Activated CD4-positive, alpha-beta T cell treated with anti-CD3 and anti-CD28 coated beads for 36 hours (primary cell): ENCODE measurements at places on chromosomes 2 and 18. TPM values are rescaled to one million over a fixed set of nuclear protein-coding genes. Genes with fewer than 3 reads are reported as not detected.
A peak's percentile ranks its signal among the peaks of the same experiment; 100 is the strongest.

GRCh38 chr18:2794159-2794558, 52.6 kb upstream of the EMILIN2 start:
- H3K27me3 ChIP-seq, result no peaks in the 10 kb centered on the region
- peaks cover 44% of the 10 kb centered on the region for H3K36me3 ChIP-seq
- H3K4me1 ChIP-seq, result no peaks in the 10 kb centered on the region
- H3K27ac ChIP-seq, result no peak overlapping the region
- no peak for DNase-seq

The IGFBP2 gene
- total RNA-seq, result 11.5 TPM

The QPCT gene
- 0.64 TPM for total RNA-seq

DNA sequence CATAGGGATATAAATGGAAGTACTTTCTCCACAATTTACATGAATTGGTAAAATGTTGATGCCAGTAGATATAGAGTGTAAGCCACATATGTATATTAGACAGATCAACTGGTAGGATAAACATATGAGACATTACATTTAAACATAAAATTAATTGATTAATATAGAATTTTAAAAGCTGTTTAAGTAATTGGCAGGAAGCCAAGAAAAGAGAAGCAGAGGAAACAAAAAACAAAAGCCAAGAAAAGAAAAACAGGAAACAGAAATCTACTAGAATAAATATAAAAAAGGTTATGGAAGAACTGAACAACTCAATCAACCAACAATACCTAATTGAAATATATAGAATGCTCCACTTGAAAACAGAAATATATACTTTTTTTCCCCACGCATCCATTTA, 920.1 kb upstream of the TMEFF2 start:
- H3K4me3 ChIP-seq, result no peak overlapping the region
- no peaks in the 10 kb centered on the region for H3K27me3 ChIP-seq
- no peaks in the 10 kb centered on the region for H3K4me1 ChIP-seq

DNA sequence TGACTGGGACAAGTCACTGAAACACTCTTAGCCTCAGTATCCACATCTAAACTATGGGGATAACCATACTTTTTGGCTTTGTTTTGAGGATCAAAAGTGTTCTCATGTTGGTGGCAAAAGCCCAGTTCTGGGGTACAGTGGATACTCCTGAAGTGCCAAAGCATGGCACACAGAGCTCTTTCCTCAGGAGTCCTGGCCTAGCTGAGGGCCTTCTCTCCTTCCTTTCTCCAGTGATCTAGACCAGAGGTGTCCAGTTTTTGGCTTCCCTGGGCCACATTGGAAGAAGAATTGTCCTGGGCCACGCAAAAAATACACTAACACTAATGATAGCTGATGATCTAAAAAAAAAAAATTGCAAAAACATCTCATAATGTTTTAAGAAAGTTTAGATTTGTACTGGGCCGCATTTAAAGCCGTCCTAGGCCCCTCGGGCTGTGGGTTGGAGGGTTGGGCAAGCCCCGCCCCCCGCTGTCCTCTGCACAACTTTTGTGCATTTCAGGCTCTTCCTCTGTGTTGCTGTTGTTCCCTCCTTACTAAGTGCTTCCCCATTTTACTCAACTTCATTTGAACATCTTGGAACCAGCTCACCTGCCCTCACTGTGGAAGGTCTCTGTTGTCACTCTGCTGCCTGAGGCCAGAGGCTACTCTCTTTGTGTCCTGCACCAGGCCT, 337.0 kb downstream of the CYRIA start:
- no peak overlapping the region for H3K4me3 ChIP-seq
- DNase-seq, result no peak
- no peaks in the 10 kb centered on the region for H3K36me3 ChIP-seq
- no peak overlapping the region for H3K27ac ChIP-seq
- no peaks in the 10 kb centered on the region for H3K4me1 ChIP-seq

DNA sequence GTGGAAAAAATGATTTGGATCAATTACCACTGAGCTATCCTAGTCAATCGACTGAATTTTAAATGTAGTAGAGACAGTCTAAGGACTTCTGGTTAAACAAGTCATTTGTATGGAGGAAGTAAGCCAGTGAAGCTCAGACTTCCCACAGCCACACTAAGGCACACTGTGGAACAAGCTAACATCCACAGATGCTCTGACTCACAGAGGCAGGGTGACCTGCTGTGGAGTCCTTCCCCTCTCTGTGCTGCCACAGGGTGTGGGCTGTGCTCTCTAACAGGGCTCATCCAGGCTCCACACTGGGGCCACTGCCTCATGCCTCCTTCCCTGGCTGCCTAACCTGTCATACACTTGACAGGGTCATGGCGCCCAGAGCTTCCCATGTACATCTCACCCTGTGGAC, 351.0 kb downstream of the GALR1 start:
- peaks cover 3% of the 10 kb centered on the region for H3K27me3 ChIP-seq
- no peak for DNase-seq
- no peaks in the 10 kb centered on the region for H3K4me1 ChIP-seq
- H3K36me3 ChIP-seq, result no peaks in the 10 kb centered on the region
- H3K4me3 ChIP-seq, result no peak overlapping the region

The HRH4 gene
- total RNA-seq, result 0.16 TPM

The FTCDNL1 gene
- total RNA-seq, result 3.8 TPM

The SLC5A7 gene
- total RNA-seq, result not detected

- no peaks in the 10 kb centered on the region for H3K27me3 ChIP-seq
- no peaks in the 10 kb centered on the region for H3K4me1 ChIP-seq
- H3K27ac ChIP-seq, result no peak overlapping the region
- H3K36me3 ChIP-seq, result peaks cover 58% of the 10 kb centered on the region
- no peak for DNase-seq
Measured at GRCh38 chr2:10783421-10783820, 29.2 kb downstream of the PDIA6 start.

- H3K27me3 ChIP-seq, result no peaks in the 10 kb centered on the region
- no peaks in the 10 kb centered on the region for H3K4me1 ChIP-seq
- H3K27ac ChIP-seq, result no peak overlapping the region
- no peak overlapping the region for H3K4me3 ChIP-seq
Measured at GRCh38 chr2:182924306-182924705, 57.9 kb upstream of the FRZB start.

- peaks cover 3% of the 10 kb centered on the region for H3K4me1 ChIP-seq
- no peak for DNase-seq
- H3K27ac ChIP-seq, result no peak overlapping the region
- no peaks in the 10 kb centered on the region for H3K27me3 ChIP-seq
Measured at GRCh38 chr18:62979176-62979575, 263.8 kb downstream of the PHLPP1 start.

DNA sequence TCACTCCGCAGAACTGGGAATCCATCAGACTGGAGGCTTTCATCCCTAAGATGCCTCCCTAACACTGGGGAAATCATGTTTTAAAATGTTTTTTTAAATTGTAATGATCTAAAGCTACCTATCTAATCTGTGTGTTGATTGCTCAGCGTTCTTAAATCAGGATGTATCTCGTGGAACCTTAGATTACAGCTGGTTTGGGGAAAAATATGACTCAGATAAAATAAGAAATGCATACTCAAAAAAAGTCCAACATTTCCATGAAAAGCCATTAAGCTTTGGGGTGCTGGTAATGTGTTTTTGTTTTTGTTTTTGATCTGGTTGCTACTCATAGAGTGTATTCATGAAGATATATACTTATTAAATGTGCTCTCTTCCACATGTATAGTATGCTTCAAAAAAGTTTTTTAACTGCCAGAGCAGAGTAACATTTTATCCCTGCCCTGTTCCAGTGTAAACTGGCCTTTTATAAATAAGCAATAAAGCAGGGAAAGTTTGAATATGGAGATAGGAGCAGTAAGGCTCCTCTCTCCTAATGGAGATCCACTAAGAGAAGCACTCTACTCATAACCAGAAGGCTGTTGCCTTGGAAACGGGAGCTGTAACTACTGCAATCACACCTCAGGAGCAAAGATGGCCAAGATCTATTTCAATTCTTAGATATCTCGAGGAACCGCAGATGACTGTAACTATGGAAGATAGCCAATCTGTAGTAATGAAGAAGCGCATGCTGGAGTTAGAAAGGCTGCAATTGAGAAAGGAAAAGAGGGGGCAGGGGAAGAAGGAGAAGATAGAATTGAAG, 41.6 kb downstream of the ANKRD44 start:
- peaks cover 89% of the 10 kb centered on the region for H3K4me1 ChIP-seq
- peak overlapping the region; percentile 44 for H3K4me3 ChIP-seq
- H3K27me3 ChIP-seq, result no peaks in the 10 kb centered on the region
- H3K27ac ChIP-seq, result peak overlapping the region; percentile 91
- H3K36me3 ChIP-seq, result peaks cover 20% of the 10 kb centered on the region

The CD8A gene
- total RNA-seq, result 1.1 TPM

GRCh38 chr2:216104691-216105090, 4.5 kb upstream of the XRCC5 start:
- no peaks in the 10 kb centered on the region for H3K27me3 ChIP-seq
- H3K4me3 ChIP-seq, result no peak overlapping the region
- DNase-seq, result no peak
- H3K36me3 ChIP-seq, result peaks cover 4% of the 10 kb centered on the region
- H3K27ac ChIP-seq, result no peak overlapping the region

DNA sequence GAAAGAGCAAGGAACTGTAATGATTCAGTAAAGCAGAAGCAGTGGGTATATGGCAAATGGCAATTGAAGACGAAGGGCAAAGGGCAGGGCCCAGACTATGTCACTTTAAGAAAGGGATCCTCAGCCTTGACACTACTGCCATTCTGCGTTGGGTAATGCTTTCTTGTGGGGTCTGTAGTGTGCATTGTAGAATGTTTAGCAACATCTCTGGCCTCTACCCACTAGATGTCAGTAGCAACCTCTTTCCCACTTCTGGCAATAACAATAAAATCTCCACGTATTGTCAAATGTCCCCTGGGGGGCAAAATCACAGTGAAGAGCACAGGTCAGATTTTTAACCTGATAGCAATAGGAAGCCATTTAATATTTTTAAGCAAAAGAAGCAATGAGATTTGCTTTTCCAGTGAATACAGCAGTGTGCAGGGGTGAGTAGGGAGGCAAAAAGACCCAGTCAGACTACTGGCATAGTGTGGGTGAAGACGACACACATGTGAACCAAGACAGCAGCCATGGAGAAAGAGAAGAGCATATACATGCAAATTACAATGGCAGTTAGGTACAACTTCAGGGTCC, 209.5 kb downstream of the DYM start:
- H3K27me3 ChIP-seq, result no peaks in the 10 kb centered on the region
- no peaks in the 10 kb centered on the region for H3K4me1 ChIP-seq
- H3K4me3 ChIP-seq, result no peak overlapping the region
- peak; percentile 35 for DNase-seq
- peaks cover 39% of the 10 kb centered on the region for H3K36me3 ChIP-seq

DNA sequence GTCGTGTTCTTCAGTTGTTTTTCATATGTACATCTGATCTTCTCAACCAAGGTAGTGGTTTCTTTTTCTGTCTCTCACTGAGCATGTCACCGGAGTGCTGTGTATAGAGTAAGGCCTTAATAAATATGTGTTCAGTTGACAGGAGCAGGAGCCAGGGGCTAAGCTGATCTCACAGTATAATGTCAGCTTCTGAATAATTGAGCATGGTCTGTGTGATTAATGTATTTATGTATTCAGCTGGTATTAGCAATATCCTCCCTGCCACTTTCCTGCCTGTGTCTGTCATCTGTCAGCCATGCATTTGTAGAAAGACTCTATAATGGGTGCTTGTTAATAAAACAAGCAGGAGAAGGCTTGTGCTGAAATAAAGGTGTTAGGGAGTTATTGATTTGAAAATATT, 198.9 kb downstream of the ADCYAP1 start:
- no peak overlapping the region for H3K27ac ChIP-seq
- no peaks in the 10 kb centered on the region for H3K36me3 ChIP-seq
- H3K4me1 ChIP-seq, result no peaks in the 10 kb centered on the region
- no peaks in the 10 kb centered on the region for H3K27me3 ChIP-seq
- DNase-seq, result no peak

The NCKAP5 gene
- not detected for total RNA-seq

DNA sequence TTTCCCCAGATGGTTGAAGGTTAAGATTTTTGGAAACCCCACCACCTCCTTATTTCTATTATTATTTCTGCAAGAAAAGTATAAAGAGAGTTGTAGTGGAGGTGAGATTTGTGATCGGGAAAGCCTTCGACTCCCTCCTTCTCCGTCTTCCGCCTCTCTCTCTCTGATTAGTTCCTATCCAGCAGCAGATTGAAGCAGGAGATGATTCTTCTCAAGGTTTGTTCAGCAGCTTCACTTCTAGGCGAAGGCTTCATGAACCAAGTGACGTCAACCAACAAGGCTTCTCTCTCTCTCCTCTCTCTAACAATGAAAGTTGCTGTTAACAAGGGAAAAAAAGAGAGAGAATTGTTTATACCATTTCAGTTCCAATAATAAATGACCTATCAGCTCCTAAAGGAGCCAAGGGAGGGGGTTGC, at the start of gene BAZ2B:
Gene BAZ2B, minus strand, starts transcription at position 263 of the 416 bp plus-strand sequence. CDS start 137,829 bp downstream, outside the sequence.
- H3K4me1 ChIP-seq, result peaks cover 12% of the 10 kb centered on the region
- H3K4me3 ChIP-seq, result peak within 1 kb of the TSS; percentile 82
- no peaks in the 10 kb centered on the region for H3K36me3 ChIP-seq
- no peak for DNase-seq
- H3K27ac ChIP-seq, result peak within 1 kb of the TSS; percentile 68
- H3K27me3 ChIP-seq, result peaks cover 23% of the 10 kb centered on the region

GRCh38 chr2:67436221-67436620, 39.1 kb downstream of the ETAA1 start:
- DNase-seq, result no peak
- H3K27me3 ChIP-seq, result peaks cover 20% of the 10 kb centered on the region
- H3K27ac ChIP-seq, result no peak overlapping the region
- no peaks in the 10 kb centered on the region for H3K4me1 ChIP-seq
- no peaks in the 10 kb centered on the region for H3K36me3 ChIP-seq
- H3K4me3 ChIP-seq, result no peak overlapping the region

The PDE11A gene
- 0.12 TPM for total RNA-seq

DNA sequence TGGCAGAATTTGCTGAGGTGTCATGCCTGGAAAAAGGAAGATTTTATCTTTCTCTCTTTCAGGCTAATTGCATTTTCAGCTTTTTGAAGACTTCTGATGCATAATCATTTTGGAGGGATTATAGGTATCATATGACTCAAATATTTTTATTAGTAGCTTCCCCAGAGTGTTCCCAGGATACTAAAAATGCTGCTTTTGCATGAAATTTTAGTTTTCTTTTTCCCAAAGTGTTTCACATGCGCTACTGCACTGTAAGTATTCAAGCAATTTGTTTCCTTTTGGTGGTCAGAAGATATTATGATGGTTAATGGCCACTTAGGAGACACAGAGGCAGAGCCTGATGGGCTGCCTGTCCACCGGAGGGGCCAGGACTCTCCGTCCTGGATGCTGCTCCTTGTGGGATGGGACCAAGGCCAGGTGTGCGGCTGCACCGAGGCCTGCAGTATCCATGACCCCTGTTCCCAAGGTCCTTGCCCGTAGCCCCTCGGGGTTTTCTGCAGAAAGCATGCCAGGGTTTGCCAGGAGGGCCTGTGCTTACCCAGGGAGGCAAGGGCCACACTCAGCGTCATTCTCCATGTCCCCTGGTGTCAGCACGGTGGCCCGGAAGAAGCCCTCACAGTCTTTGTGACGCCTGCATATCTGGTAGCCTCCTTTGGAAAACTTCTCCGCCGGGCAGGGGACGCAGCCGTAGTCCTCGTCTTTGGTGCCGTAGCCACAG, 60.2 kb downstream of the EDAR start:
- peaks cover 4% of the 10 kb centered on the region for H3K4me1 ChIP-seq
- no peak overlapping the region for H3K4me3 ChIP-seq
- H3K27me3 ChIP-seq, result no peaks in the 10 kb centered on the region
- no peak overlapping the region for H3K27ac ChIP-seq
- no peak for DNase-seq

The LPIN2 gene
- total RNA-seq, result 82.6 TPM
